ENCODE measurements at places on chromosomes 1 and 21.

DNA sequence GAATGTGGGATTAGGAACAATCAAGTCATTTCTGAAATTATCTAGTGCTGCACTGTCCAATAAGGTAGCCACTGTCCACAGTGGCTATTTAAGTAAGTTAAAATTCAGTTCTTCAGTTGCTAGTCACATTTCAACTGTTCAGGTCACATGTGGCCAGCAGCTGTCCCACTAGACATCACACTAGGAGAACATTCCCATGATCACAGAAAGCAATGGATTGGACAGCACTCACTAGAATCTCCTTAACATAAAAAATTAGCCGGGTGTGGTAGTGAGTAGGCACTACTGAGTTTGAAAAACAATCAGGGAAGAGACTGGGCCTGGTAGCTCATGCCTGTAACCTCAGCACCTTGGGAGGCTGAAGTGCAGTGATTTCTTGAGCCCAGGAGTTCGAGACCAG is 33.6 kb downstream of the NUP133 start:
- no peak for DNase-seq

DNA sequence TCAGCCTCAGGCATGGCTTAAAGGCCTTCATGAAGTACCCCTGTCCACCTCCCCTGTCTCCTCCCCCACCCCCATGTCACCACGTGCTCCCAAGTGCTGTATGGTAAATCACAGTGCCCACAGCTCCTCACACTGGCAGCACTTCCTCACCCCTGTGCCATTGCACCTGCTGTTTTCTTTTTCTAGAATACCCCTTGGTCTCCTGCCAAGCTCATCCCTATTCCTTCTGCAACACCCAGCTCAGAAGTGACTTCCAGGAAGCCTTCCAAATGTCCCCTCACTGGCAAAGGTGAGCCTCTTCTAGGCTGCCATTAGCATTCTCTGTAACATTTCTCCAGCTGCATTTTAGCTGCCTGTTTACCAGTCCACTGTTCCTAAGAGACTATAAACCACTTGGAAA is 9.4 kb downstream of the AKNAD1 start:
- no peak for DNase-seq

DNA sequence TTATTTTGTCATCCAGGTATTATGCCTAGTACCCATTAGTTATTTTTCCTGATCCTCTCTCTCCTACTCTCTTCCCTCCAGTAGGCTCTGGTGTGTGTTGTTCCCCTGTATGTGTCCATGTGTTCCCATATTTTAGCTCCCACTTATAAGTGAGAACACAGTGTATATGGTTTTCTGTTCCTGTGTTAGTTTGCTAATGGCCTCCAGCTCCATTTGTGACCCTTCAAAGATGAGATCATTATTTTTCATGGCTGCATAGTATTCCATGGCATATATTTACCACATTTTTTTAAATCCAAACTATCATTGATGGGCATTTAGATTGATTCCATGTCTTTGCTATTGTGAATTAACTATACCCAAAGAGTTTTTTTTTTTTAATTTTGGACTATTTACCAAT is 1675.7 kb upstream of the B3GALT2 start:
- no peak for DNase-seq

DNA sequence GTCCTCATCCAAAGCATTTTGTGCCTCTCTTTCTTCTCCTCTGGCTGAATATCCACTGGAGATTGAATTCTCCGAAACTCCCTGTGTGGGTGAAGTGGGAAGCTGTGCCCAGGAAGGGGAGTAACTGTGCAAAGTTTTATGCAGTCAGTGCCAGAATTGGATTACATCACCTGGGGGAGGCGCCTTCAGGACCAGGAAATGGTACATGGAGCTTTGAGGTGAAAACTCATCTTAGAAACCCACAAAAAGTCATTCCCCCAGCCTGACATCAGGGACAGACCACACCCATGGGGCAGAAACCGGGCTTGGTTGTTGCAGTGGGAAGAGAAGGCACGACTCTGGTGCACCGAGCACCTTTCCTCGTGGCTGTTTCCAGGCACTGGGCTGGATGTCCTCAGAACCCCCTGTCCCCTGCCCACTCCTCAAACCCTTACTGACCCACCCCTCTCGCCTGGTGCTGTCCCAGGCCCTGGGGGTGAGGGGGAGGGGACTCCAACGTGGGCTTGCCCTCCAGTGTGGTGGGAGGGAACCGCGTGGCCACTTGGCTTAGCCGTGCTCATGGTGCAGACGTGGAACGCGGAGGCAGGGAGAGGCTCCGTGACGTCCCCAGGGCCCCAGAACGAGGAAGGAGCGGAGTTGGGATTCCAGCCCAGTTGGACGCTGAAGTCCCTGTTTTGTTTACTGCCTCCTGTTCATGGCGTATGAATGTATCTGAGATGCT is 15.7 kb downstream of the TFF3 start:
- DNase-seq = no peak

DNA sequence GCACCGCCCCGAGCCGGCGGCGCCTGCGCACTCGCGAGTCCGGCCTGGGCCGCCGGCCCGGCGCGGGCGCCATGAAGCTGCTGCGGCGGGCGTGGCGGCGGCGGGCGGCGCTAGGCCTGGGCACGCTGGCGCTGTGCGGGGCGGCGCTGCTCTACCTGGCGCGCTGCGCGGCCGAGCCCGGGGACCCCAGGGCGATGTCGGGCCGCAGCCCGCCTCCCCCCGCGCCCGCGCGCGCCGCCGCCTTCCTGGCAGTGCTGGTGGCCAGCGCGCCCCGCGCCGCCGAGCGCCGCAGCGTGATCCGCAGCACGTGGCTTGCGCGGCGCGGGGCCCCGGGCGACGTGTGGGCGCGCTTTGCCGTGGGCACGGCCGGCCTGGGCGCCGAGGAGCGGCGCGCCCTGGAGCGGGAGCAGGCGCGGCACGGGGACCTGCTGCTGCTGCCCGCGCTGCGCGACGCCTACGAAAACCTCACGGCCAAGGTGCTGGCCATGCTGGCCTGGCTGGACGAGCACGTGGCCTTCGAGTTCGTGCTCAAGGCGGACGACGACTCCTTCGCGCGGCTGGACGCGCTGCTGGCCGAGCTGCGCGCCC is at the start of gene B3GALT6:
TSS of gene B3GALT6 (plus strand) at position 30 of the 588 bp plus-strand sequence. CDS start at position 72, 42 bp downstream.
- DNase-seq = no peak

- no peak for DNase-seq
These were observed 48.4 kb upstream of the RNPC3 start for GRCh38 chr1:103477101-103477500.

GRCh38 chr1:29687166-29687565 is 450.8 kb downstream of the PTPRU start:
- no peak for DNase-seq

- DNase-seq = no peak
These were observed 47.0 kb downstream of the CDCP2 start for GRCh38 chr1:54105736-54106269.

GRCh38 chr1:39676948-39677548 is 5.1 kb upstream of the NT5C1A start:
- no peak for DNase-seq

DNA sequence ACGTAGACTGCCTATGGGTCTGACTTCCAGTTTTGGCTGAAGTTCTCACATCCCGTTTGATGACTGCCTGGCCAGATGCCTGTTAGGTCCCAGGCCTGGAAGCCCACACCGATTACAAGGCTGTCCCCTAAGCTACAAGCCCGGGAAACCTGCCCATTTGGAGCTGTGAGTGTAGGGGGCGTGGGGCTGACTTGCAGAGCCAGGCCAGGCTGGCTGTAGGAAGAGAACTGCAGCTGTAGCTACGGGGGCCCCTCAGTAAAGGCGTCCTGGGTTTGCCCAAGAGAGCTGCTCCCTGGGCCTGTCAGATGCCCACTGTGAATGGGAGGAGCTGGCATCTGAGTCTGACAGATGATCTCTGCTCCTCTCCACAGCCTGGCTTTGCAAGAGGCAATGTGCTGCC is 199.7 kb downstream of the CAMTA1 start:
- DNase-seq = no peak

All from cerebellar nuclear complex (tissue), 1 donor.